Thoracic aorta (tissue), 2 donors: ENCODE measurements at places on chromosomes 2 and 18. TPM values are rescaled to one million over a fixed set of nuclear protein-coding genes. Genes with fewer than 3 reads are reported as not detected.

- peaks cover 44% of the 10 kb centered on the region for H3K4me1 ChIP-seq
- H3K36me3 ChIP-seq: no peaks in the 10 kb centered on the region
- no peak for DNase-seq
- H3K27ac ChIP-seq: peak overlapping the region; percentile 70
- H3K4me3 ChIP-seq: no peak overlapping the region
Measured at GRCh38 chr2:38466876-38467767, 90.0 kb upstream of the ATL2 start.

- no peaks in the 10 kb centered on the region for H3K36me3 ChIP-seq
- H3K27ac ChIP-seq: no peak overlapping the region
- H3K4me1 ChIP-seq: no peaks in the 10 kb centered on the region
- no peak for DNase-seq
Measured at GRCh38 chr2:198465970-198466369, 661.6 kb downstream of the PLCL1 start.

DNA sequence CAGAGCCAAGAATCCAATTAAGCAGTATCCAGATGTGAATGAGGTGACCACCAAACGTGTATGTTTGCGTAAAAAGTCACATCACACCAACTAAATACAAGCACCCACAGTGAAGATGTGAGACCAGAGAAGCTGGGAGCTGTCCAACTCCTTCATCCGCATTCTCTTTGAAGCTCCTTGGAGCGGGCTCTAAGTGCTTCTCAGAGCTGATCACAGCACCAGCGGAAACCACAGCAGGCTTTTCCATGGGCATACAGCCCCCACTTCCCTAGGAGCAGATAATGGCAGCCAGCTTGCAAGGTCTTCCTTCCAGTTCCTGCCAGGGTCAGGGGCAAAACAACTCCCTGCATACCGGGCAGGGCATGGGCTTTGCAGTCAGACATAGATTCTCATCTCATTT is 36.4 kb downstream of the REEP1 start:
- no peak overlapping the region for H3K27ac ChIP-seq
- H3K4me1 ChIP-seq: peaks cover 46% of the 10 kb centered on the region
- no peaks in the 10 kb centered on the region for H3K36me3 ChIP-seq
- DNase-seq: no peak
- H3K27me3 ChIP-seq: no peaks in the 10 kb centered on the region
- no peak overlapping the region for H3K4me3 ChIP-seq

- no peaks in the 10 kb centered on the region for H3K4me1 ChIP-seq
- H3K4me3 ChIP-seq: no peak overlapping the region
- H3K27ac ChIP-seq: no peak overlapping the region
- no peaks in the 10 kb centered on the region for H3K27me3 ChIP-seq
Measured at GRCh38 chr2:205025580-205026240, 480.4 kb downstream of the PARD3B start.

Gene KRCC1
- total RNA-seq: 13.9 TPM
